ENCODE measurements at places on chromosomes 11 and 22.

DNA sequence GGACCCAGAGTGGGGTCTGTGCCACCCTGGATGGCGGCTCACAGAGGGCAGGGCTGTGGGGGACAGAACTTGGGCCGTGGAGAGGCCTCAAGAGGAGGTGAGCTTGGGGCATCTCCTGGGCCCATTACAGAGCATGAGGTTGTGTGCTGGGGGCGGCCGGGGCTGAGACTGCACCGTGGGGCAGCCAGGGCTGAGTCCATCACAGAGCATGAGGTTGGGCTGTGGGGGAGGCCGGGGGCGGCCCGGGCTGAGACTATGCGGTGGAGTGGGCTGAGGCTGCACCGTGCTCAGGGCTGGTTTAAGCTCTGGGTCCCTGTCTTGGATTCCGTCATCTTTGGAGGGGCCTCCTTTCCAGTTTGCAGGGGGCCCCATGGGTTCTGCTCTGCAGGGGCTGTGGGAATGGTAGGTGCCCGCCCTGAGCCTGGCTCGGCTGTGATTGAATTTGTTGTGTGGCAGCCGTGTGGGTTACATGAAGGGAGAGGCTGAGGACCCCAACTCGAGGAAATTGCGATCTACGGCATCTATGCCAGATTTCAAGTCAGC is 38.1 kb upstream of the MUC5AC start:
- DNase-seq = no peak

DNA sequence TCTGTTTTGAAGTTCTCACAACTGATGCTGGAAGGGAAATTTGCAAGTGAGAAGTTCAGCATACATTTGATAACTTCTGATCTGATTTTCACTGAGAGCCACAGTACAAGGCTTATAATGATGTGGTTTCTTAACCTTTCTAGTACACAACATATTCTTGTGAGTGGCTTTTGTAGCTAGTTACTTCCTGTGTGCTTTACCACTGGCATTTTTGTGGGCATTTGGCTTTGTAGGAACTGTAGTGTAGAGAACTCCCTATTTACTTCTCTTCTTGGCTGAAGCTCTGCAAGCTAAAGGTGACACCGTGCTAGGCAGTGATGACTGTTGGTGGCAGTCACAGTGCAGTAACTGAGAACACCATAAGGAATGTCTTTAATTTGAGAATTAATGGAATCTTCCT is 14.9 kb downstream of the USP47 start:
- DNase-seq = no peak

DNA sequence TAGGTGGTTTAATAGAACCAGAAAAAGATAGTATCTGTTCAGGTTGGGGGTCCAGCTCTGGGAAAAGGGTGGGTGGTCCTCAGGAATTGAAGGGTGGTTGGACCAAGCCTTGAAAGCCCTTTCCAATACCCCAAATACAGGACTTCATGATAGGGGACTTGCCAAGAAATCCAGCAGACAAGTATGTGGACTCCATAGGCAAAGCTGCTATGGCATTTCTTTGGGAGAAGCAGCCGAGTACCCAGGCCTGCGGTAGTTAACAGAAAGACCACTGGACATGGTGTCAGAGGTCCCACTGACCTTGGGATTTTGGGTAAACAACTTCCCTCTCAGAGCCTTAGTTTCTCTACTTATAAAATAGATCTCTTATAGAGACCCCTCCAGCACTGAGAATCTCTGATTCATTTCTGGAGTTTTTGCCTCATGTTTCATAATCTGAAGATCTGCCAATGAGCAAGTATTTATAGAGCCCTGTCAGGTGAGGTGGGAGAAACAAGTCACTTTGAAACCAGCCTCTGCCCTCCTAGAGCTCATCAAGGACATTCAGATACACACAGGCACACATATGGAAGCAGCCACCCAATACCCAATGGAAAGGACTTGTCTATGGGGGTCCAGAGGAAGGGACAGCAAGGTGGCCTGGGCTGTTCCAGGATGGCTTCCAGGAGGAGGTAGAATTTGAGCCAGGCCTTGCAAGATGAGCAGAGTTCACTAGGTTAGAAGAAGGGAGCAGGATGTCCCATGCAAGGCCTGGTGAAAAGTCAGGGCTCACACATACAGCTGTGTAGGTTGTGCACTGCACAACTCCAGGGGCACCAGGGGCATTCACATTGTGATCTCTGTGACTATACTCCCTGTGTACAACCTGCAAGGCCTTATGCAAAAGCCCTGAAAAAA is 31.0 kb upstream of the ACCSL start:
- no peak for DNase-seq

GRCh38 chr11:124638500-124638899 is 15.8 kb downstream of the TBRG1 start:
- no peak for DNase-seq

DNA sequence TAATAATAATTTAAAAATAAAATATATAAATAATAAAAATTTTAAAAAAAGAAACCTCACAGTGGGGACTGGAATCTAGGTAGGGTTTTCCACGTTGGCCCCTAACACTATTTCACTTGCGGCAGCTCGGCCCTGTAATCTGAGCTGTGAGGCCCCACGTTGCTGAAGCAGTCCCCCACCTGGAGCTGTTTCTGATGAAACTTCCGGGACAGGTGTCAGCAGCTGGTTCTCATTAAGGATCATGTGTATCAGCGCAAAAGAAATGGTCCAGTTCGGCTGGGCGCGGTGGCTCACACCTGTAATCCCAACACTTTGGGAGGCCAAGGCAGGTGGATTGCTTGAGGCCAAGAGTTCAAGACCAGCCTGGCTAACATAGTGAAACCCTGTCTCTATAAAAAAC is 17.3 kb downstream of the RHOD start:
- DNase-seq = no peak

GRCh38 chr11:46640036-46640788 is 22.9 kb downstream of the ATG13 start:
- no peak for DNase-seq

DNA sequence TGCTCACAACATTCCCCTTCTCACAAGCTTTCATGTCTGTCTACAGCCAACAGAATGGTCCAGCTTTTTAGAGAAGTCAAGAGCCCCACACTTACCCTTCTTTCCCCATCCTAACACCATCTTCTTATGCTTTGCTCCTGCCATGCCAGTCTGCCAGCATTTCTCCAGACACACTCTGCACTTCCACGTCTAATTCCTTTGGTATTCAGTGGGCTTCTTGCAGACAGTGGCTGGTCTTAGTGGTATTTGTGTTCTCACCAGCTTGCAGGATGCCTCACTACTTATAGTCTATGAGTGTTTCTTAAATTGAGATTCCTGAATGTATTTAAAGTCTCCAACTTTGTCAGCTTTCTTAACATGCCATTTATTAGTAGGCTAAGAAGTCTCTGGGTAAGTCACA is 154.4 kb downstream of the BBOX1 start:
- DNase-seq = no peak

DNA sequence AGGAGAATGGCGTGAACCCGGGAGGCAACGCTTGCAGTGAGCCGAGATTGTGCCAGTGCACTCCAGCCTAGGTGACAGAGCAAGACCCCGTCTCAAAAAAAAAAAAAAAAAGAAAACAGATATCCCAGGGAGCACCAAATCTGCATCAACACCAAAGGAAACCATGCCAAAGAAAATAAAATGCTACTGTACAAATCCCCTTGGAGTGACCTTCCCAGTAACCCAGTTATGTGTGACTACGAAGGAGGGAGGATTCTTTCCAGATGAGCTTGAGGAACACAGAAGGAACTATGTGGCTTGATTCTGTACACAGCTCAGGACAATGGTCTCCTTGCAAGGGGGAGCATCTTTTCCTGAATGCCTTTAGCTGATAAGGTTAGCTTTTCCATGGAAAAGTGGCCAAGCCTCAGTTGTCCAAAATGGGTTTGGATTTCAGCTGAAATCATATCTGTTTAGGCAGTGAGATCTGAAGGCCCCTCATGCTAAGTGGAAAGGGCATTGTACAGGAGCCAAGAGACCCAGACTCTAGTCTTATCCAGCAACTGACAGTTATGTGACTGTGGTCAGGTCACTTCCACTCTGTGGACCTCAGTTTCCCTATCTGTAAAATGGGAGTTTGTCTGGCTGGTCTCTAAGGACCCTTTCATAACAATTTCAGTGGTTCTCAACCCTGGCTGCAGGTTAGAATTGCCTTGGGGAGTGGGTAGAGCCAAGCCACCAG is 87.6 kb upstream of the TIMP3 start:
- DNase-seq = no peak

- no peak for DNase-seq
Observed at GRCh38 chr22:20783844-20784723, 10.2 kb downstream of the SERPIND1 start.

DNA sequence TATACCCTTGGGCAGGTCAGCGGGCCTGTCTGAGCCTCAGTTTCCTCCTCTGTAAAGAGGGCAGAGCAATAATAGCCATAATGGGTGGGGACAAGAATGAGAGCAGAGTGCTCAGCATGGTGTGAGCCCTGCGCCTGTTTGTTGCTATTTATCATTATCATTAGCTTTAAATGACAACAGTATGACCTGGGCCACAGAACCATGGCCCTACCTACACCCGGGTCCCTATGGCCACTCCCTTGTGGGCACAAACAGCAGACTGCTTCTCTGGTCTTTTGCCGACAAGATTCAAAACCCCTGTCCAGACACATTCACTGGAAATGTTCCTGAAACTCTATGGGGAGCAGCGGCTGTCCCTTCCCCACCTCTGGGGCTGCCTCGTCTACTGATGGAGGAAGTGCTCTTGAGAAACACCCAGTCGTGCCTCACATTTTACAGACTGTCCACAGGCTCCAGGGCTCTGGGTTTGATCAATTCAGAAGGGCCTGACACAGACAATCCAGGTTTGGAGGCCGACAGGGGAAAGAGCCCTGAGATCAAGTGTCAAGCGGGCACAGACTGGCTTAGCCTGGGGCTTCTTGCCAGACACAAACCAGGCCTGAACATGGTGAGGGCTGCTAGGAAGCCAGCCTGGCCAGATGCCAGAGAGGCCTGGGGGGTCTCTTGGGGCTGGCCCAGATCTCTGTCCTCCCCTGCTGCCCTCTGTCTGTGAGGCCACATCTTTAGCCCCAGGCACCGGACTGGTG is 112.5 kb upstream of the CD82 start:
- DNase-seq = no peak

- DNase-seq = no peak
Observed at GRCh38 chr11:17162376-17162775, 45.4 kb downstream of the PIK3C2A start.

DNA sequence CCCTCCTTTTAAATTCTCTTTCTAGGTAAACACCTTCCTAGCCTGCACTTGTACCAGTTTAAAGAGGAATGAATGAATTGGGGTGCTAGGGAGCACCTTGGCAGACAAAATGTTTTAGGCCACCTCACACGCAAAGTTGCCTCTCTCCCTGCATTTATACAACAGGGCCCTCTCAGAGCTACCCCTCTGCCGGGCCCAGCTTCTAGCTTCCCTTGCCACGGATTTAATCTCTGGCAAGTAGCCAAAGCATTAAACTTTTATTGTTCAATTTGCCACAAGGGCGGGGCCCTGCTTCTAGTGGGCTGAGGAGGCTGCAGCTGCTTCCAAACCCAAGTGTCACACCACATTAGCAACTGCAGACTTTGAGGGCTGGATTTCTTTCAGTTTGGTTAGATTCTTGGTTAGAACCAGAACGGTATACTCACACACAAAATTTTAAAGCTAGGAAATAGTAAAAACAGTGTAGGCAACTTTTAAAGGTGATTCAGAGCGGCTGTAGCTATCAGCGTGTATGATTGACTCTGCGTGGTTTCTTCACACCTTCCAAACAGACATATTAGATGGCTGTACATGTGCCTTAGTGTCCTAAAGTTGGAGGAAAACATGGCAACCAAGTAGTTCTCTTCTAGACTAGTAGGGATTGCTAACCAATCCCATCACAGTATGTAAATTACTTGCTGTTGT is 6.5 kb downstream of the KREMEN1 start:
- no peak for DNase-seq

DNA sequence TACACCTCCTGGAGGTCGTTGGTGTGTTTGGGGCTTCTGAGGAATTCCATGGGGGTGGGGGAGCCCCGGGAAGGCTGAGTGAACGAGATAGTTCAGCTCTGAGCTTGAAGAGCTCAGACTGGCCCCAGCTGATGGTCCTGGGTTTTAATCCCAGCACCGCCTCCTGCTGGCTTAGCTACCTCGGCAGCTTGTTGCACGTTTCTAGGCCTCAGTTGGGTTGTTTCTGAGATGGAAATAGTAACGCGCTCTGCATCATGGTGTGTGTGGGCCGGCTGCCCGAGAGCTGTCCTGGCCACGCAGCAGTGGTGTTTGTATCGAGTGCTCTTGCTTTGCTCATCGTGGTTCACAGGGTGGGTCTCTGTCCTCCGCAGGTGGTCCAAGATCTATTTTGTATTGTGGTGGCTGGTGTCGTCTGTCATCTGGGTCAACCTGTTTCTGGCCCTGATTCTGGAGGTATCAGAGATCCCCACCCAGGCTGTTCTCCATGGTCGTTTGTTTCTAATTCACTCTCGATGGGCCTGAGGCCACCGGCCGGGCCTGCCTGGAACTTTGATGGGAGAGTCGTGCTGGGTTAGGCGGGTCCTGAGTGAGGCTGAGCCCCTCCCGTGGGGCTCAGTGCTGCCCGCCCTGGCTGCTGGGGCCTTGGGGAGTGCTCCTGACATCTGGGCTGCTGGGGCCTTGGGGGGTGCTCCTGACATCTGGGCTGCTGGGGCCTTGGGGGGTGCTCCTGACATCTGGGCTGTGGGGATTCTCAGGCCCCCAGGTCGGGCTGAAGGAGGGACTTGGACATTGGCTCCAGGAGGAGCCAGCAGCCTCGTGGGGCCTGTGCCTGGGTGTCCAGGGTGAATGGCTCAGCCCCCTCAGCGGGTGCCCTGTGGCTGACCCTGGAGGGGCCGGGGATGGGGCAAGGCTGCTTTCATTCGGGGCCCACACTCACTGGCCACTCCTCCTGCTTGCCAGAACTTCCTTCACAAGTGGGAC is 37.7 kb downstream of the TPCN2 start:
- DNase-seq = no peak

DNA sequence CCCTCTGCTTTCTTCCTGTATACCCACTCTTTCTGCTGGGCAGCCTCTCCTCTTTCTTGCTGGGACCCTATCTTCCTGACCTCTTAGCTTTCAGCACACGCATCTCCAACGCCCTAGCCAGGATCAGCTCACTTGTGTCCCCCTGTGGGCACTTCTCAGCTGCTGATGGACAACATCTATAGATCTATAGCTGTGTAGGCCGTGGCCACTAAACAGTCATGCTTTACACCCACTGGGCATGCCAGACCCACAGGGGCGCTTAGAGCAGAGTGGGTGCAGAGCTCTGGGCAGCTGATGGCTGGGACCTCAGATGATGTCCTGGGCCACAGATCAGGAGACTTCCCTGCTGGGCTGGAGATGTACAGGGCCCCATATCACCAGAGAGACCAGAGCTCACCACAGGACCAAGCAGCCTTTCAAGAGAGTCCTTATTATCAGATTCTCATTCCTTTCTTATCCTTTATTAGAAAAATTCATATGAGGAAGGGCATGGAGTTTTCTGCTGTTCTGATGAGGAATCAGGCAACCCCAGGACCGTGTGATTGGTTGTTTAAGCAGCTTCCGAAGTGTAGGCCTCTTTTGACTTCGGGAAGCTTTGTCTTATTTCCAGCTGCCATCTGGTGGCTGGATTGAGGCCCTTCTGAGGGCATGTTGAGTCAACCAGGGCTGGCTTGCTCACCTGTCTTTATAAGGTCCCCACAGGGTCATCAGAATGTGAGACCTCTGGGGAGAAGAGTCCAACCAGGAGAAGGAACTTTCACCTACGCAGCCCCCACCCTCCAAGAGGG is 60.5 kb downstream of the OSBP2 start:
- DNase-seq = peak; percentile 10
